Stimulated activated CD4-positive, alpha-beta T cell treated with anti-CD3 and anti-CD28 coated beads, Interleukin-1b, Interleukin-23, amount 100 ng/mL, for 1 hour (primary cell): ENCODE measurements at places on chromosomes 4 and X.

DNA sequence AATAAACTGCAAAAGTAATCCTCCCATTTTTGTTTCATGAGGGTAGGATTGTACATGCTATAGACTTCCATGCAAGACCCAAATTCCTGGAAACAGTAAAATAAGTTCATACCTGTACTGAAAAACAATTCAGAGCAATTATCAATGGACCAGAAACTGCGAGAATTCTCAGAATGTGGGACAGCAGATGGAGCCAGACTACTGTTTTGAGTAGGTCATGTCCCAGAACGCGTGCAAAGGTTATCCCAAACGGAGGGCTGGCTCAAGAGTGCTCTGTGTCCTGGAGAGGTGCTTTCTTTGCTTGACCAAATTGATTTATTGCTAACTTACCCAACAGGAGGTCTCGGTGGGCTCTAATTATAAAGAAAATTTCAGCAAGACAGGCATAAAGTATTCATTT, 1.7 kb upstream of the MAGEH1 start:
- no peak for DNase-seq

GRCh38 chr4:92246384-92246783, 57.4 kb upstream of the GRID2 start:
- DNase-seq, result no peak

GRCh38 chr4:120761070-120761469, 161.5 kb downstream of the PRDM5 start:
- DNase-seq, result no peak

GRCh38 chrX:136192839-136193414, 45.6 kb downstream of the FHL1 start:
- no peak for DNase-seq

- DNase-seq, result no peak
Measured at GRCh38 chr4:87601361-87601760, 7.0 kb upstream of the DSPP start.

DNA sequence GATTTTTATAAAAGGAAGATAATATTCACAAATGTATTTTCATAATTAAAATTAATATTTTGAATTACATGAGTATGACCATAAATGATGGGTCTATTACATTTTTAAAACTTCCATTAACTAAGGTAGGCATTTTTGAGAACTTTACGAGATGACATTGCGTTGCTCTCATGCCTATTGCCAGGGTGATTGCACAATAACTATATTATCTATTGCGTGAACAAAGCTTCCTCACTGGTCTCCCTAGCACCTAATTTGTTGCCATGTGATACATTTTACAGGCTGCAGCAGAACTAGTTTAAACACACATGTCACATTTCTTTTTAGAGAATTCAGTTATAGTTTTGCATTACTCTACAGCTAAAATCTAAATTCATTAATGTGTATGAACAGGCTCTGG, 289.7 kb upstream of the GRID2 start:
- DNase-seq, result no peak

- no peak for DNase-seq
Measured at GRCh38 chrX:50874876-50875275, 35.7 kb upstream of the BMP15 start.

- DNase-seq, result no peak
Measured at GRCh38 chrX:153381684-153382532, 19.2 kb downstream of the PNMA6E start.

DNA sequence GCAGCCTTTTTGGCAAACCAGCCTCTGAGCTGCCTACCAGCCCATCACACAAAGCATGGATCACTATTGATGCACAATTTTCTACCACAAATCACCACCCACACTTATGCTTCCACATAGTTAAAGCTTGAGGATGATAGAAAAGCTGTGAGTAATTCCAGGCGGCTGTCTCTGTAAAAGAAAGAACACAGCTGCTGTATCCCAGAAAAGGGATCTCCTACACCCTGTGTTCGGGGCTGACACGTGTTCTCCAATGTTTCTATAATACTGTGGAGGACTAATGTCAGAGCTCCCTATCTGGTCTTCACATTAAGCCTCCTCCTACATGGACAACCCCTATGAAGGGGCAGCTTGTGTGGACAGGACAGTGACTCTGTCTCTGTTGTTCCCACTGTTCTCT, 12.5 kb upstream of the BRS3 start:
- no peak for DNase-seq

DNA sequence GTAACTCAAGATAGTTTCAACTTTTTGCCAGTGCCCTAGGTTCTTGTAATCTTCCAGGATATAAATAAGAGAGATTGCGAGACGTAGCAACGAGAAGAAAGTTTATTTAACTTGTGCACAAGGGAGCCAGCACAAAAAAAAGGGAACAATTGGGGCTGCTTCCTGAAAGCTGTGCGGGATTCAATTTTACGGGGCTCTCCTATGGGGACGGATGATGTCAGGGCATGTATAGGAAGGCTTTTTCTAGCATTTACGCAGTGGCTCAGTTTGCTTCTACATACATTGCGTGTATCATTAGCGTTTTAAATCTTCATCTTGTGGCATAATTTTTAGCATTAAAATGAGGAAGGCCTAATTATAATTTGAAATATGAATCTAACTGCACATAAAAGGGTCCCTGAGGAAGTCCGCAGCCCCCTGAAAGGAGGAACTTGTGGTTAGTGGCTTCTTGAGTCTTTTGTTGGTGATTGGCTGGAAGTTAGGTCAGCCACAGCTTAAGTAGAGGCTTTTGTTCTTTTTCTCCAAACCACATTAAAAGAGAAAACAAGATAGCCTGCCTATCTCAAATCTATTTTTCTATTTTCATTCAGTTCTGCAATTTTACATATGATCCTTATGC, 668.2 kb upstream of the NDST4 start:
- no peak for DNase-seq

GRCh38 chrX:130262231-130262630, 6.5 kb downstream of the ZNF280C start:
- no peak for DNase-seq

DNA sequence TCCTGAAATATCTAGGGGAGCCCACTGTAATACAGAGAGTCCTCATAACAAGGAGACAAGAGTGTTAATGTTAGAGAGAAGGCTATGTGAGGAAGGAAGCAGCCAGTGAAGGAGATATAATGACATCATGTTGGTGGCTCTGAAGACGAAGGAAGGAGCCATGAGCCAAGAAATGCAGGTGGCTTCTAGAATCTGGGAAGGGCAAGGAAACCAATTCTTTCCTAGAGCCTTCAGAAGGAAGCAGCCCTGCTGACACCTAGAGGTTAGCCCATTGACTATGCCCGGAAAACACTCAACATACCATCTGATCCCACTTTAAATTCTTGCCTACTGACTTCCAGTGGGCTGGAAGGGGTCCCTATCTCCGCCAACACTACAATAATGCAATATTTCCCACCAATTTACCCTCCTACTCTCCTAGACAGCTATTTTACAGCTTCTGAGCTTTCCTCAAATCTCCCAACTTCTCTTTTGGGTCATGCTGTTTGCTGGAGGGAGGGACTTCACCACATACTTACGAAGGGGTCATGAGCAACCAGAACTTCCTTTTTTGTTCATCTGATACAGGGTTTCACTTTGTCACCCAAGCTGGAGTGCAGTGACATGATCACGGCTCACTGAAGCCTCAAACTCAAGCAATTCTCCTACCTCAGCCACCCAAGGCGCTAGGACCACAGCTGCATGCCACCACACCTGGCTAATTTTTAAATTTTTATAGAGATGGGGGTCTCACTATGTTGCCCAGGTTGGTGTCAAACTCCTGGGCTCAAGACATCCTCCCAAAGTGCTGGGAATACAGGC, 25.2 kb upstream of the G3BP2 start:
- no peak for DNase-seq

GRCh38 chrX:17031827-17032226, 85.4 kb downstream of the REPS2 start:
- DNase-seq, result no peak

DNA sequence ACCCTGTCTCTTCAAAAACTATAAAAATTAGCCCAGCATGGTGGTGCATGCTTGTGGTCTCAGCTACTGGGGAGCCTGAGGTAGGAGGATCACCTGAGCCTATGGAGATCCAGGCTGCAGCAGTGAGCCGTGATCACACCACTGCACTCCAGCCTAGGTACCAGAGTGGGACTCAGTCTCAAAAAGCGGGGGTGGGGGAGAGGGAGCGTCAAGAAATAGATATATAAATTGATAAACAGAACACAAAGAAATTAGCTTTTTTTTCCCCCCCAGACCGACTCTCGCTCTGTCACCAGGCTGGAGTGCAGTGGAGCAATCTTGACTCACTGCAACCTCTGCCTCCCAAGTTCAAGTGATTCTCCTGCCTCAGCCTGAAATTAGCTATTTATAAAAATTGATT, 14.1 kb downstream of the PDS5A start:
- DNase-seq, result no peak

GRCh38 chr4:121053601-121054143, 18.7 kb downstream of the NDNF start:
- no peak for DNase-seq

DNA sequence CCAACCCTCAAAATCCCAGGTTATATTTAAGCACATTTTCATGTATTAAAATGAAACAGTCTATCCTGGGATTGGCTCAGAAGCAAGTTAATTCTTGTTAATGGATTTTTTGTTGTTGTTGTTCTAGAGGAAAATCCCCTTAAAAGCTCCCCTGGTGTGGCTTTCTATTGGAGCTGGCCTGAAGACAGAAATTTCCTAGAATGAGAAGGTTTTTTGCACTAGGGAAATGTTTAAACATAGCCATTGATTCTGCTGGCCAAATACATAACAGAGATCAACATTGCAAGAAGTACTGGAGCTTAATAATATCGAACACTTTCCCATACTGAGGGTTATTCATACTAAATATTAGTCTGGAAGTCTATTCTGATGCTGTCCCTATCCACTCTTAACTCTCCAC, 148.8 kb upstream of the PCDH18 start:
- no peak for DNase-seq

DNA sequence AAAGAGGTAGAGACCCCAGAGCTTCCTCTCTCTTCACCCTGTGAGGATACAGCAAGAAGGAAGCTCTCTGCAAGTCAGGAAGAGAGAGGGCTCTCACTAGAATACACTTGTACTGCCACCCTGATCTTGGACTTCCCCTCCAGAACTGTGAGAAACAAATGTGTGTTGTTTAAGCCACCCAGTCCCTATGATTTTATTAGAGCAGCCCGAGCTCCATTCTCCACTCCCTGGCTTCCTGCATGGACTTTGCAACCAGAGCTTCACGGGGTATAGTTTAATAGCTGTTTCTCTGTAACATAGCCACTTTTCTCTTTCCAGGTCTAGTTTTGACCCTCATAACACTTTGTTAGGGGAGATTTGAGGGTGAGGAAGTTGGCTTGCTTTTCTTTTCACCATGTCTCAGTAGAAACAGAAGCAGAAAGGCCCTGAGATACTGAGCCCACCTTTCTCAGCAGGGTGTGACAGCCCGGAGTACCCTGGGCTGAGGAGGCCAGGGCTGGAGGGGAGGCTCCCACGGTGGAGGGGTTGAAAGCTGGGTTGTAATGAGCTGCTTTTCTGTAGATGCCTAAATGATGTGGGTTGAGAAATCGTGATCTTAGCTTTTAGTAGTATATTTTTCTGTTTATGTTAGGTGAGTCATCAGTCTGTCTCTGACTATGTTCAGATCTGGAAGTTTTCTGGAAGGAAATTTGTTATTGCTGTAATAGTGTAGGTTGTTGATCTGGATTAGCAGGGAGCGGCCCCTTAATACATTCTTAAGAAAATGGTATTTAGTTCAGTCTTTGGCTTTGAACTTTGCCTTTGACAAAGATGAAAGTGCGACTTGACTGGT, 118.6 kb downstream of the PTTG2 start:
- DNase-seq, result no peak

- DNase-seq, result no peak
Measured at GRCh38 chr4:151582098-151582497, 173.1 kb downstream of the FHIP1A start.

DNA sequence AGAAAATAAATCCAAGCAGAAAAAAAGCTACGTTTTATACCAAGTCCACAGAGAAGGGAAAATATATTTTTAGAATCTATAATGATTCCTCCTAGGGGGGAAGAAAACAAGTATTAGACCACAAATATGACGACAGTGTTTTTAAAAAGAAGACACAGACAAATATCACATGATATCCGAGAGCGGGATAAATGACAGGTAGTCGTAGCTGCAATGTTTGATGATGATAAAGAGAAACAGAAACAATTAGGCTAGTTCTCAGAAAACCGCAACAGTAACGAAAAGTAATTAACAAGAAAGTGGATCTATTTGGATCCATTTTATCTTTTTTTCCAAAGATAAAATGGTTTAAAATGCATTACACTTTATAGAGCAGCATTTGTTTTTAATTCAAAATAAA, 918 bp downstream of the HAUS3 start:
- no peak for DNase-seq

DNA sequence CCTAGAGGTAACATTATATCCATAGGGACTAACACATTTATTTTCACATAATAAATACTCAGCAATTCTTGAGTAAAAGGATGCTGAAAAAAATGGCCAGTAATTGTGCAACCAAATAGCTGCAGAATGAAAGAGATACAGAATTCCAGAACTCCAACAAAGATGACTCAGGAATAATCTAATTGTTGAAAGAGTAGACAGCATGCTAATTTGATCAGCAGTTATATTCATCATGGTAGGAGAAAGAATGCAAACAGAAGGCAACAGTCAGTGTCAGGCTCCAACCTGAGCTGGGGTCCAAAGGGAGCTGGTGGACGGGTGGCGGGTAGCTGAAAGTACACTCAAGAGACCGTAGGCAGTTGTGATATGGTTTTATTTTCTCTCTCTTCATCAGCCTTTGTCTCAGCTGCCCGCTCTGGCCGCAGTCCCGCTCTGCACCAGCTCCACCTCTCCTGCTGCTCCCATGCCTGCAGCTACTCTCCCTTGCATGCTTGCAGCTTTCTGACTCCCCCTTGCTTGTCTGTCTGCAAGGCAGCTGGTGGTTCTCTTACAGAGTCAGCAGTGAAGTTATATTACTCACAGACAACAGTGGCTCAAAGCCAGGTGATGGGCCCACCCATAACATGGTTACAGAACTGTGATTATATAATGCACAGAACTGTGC, 1150.1 kb downstream of the STIM2 start:
- no peak for DNase-seq

DNA sequence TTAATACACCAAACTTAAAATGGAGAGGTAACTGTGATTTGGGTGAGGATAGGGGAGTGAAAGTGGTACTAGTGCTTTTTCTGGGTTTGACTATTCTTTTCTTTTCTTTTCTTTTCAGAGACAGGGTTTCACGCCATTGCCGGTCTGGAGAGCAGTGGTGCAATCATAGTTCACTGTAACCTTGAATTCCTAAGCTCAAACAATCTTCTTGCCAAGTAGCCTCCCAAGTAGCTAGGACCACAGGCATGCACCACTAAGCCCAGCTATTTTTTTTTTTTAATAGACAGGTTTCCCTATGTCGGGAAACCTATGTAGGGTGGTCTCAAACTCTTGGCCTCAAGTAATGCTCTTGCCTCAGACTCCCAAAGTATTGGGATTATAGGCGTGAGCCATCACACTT, 3.0 kb upstream of the ARMCX4 start:
- DNase-seq, result no peak

DNA sequence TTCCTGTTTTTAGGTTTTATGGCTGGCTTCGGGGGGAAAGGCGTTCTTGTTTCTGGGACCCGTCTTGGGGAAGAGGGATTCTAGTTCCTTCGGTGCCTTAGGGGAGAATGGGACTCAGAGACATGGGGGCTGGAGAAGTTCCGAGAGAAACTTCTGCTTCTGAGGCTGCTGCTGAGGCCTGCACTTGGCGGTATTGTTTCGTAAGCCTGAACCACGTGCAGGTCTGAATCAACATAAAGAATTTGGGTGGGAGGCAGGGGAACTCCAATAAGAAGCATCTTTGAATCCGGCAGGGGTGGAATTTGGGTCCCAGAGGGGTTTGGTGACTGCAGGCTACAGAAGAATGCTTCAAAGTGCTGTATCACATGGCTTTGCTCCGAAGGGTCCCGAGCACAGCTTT, 15.1 kb downstream of the XG start:
- DNase-seq, result no peak
